ENCODE measurements at places on chromosomes 6 and 20. TPM values are rescaled to one million over a fixed set of nuclear protein-coding genes. Genes with fewer than 3 reads are reported as not detected.

TNXB gene
- total RNA-seq, result 0.92 TPM

DEFB124 gene
- not detected for total RNA-seq

PCED1A gene
- 20.5 TPM for total RNA-seq

ADTRP gene
- total RNA-seq, result 0.56 TPM

FUCA2 gene
- total RNA-seq, result 54.5 TPM

EPHA7 gene
- total RNA-seq, result 0.08 TPM

NINL gene
- 13.6 TPM for total RNA-seq

ZNF335 gene
- total RNA-seq, result 10.7 TPM

HMGCLL1 gene
- 0.16 TPM for total RNA-seq

EPPIN gene
- total RNA-seq, result not detected

SF3B5 gene
- total RNA-seq, result 172 TPM

TP53TG5 gene
- total RNA-seq, result not detected

DACT2 gene
- total RNA-seq, result 0.50 TPM

GJA10 gene
- total RNA-seq, result not detected
